Esophagus muscularis mucosa (tissue), 4 donors: ENCODE measurements at places on chromosomes 3 and 15. TPM values are rescaled to one million over a fixed set of nuclear protein-coding genes. Genes with fewer than 3 reads are reported as not detected.

- no peak for DNase-seq
Measured at GRCh38 chr3:188006726-188007393, 147.1 kb upstream of the LPP start.

DNA sequence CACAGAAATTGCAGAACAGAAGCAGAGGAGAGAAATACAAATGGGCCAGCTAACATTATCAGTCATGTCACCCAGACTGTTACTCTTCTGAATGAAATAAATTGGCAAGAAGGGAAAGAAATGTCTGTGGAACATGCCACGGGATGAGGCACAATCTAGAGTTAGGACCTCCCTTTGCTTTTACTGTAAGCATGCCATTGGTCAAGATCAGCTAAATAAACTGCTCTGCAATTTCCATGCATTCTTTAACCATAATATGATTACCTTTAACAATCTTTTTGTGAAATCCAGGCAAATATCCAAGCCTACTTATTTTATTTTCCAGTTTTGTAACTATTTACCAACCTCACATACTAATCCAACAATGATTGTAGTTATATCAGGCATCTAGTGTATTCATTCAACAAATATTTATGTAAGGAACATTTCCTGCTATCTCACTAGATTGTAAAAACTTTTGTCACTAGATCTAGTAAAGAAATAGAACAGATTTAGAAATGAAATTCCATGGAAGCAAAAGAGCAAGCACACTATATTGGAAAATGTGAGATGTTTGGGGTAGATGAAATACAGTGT lies 383.4 kb downstream of the MECOM start:
- no peak for DNase-seq

- no peak for DNase-seq
Measured at GRCh38 chr3:194306771-194307640, 44.1 kb downstream of the CPN2 start.

Gene BCL2A1
- total RNA-seq: not detected

Gene GOLGA6B
- not detected for total RNA-seq

GRCh38 chr15:38460543-38460942 lies 6.6 kb downstream of the FAM98B start:
- no peak for DNase-seq

- DNase-seq: no peak
Measured at GRCh38 chr3:37621771-37622170, 239.9 kb upstream of the CTDSPL start.

GRCh38 chr15:32908135-32908801 lies 190.5 kb downstream of the GREM1 start:
- DNase-seq: no peak

- DNase-seq: peak; percentile 66
Measured at GRCh38 chr3:38834110-38834509, 18.1 kb upstream of the SCN10A start.

DNA sequence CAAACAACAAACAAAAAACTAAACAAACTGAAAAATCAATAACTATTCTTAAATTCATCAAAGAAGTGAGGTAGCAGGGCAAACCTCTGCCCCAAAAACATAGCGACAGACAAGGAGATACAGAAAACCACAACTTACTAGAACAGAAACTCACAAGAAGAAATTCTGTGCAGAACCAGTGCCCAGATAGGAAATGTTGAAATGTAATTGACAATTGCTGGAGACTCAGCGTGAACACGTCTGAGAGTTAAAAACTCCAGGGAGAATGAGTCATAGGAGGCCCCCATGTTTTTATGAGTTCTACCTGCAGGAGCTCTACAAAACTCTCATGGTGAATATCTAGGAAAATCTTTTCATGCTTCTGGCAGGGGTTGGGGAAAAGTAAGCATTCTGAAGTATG lies 95.5 kb upstream of the SETMAR start:
- no peak for DNase-seq

DNA sequence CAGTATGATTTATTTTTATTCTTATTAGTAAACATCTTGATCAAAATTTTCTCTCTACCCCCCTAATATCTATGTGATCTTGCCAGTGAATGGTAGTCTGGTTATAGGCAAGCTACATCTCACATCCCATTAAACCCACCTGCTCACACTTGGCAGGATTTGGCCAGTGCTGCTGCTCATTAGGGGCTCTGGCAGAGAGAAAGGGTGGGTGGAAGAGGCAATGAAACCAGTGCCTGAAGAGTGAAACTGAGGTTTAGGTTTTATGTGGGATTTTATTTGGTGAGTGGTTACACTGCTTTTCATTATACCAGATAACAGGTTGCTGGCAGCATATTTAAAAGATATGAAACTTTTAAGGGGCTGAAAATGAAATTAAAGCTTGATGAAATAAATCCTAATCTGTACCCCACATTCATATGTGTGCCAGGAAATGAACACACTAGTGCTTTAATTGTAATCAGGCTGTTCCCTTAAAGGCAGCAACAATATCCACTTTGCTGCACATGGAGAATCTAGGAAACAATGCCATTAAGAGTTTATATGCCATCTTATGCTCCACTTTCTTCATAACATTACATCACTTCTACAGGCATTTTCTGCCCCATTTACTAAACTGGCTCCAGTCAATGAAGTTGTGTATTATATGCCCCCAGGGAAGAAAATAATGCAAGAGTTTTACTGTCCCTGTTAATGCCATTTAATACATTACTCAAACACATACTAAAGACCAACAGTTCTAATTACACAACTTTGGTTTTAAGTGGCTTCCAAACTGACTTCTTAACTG lies 688.7 kb downstream of the MECOM start:
- DNase-seq: no peak

- DNase-seq: no peak
Measured at GRCh38 chr3:70606018-70606417, 293.6 kb upstream of the MDFIC2 start.

DNA sequence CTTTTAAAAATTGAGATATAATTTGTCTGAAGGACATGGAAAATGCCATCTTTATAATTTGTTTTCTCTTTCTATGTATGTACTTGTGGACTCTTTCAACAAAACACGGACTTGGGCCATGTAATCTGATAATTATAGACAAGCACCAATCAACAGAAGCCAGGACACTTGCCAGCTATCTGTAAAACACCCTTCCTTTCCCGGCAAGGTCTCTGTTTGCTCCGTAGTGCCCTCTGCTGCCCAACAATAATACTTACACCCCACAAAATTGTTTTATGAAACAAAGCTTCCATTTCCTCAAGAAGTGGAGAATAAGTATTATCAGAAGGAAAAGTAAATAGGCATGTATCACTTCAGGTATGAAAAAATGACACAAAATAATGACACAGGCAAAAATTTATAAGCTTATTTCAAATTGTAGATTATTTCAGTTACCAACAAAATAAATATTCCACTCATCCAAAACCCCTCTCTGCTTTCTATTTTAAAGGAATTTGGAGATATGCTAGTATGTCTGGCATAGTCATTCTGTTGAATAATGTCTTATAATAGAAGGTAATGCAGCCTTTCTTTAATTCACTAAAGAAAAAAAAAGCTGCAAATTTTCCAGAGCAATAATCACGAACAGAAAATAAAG lies 32.8 kb downstream of the MYH15 start:
- no peak for DNase-seq

Gene TMEM39A
- 29.0 TPM for total RNA-seq

DNA sequence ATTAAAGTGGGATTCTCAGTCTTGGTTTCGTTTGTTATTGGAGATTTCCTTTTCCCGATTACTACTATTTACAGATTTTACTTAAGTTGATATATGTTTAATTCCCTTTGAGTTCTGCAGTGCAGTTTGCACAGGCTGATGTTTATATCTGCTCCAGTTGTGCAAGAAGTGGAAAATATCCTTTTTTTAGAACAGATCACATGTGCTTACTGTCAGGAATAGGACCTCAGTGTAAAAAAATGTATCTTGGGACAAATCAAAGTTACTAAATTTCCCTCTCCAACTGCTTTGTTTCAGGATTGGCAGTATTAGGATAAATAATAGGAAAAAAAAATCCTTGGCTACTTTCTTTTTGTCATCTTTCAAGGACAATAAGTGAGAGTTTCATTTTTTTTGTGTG lies 6.9 kb downstream of the MITF start:
- DNase-seq: no peak
